ENCODE measurements at places on chromosomes 16 and 17. TPM values are rescaled to one million over a fixed set of nuclear protein-coding genes. Genes with fewer than 3 reads are reported as not detected.
A peak's percentile ranks its signal among the peaks of the same experiment; 100 is the strongest.

- DNase-seq: no peak
These were observed at the start of gene ARHGDIG for GRCh38 chr16:280552-280951. Gene ARHGDIG, plus strand, starts transcription at chr16:280591. Its CDS starts 90 bp downstream, at chr16:280681.

GRCh38 chr17:36939802-36940312, 2.6 kb downstream of the LHX1 start:
- DNase-seq: no peak

Gene TMEM106A
- 3.2 TPM for total RNA-seq

GRCh38 chr17:34125010-34125409, 130.1 kb upstream of the CCL2 start:
- DNase-seq: no peak

DNA sequence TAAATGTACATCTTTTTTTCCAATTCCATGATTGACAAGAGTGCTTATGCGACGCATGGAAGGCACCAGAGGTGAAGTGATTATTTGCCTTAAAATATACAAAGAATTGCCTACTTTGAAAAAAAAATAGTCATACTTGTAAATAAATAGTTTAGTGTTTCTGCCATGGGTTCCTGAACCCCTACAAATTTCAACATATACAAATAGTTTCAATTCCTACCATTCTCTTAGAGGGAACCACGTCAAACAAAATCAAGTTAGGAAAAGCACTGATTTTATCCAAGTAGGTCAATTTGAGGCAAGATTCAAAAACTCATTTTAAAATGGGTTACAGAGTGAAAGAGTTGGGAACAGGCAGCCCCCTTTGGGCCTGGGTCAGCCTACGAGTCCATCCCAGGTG, 11.7 kb downstream of the CMTM3 start:
- no peak for DNase-seq

- DNase-seq: no peak
These were observed 116.6 kb downstream of the SPECC1 start for GRCh38 chr17:20125724-20126123.

Gene MYH8
- not detected for total RNA-seq

GRCh38 chr17:17728550-17729251, 47.4 kb downstream of the RAI1 start:
- DNase-seq: no peak

DNA sequence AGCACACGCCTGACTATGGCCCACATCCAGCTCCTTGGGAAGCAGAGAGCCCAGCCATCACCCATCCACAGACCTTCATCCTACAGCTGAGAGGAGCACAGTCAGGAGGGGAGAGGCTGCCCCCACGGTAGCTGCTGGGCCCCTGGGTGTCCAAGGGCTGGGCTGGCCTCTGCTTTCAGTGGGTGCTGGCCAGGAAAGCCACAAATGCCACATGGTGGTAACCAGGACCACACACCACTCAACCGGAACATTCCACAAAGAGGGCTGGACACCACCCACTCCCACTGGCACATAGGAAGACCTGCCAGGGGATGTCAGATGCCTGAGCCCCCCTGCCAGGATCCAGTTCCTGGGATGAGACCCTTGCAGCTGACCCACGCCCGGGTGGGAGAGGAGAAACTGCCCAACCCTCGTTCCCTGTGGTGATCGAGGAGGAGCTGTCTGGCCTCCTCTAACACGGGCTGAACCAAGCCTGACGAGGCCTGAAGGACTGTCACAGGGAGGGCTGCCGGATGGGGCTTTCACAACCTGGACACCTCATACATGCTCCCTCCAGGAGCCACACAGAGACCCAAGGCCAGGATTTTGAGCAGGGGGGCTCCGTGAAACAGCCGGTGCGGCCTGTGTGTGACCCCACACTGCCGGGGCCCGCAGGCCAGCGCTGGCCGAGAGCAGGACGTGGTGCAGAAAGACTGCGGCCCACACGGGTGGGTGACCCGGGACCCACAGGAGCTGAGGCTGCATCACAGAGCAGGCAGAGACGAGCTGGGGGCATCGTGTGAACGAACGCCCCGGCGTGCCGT, 30.7 kb downstream of the PIEZO1 start:
- DNase-seq: no peak

DNA sequence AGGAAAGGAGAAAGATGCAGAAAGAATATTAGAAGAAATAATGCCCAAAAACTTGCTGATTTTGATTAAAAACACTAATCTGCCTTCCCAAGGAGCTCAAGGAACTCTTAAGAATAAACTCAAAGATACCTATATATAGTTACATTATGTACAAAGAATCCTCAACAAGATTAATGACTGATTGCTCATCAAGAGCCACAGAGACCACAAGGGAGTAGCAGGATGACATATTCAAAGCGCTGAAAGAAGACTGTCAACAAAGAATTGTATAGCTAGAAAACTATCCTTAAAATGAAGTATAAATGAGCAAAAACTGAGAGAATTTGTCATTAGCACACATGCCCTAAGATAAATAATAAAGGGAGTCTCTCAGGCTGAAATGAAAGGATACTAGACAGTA, 6.2 kb downstream of the LPCAT2 start:
- DNase-seq: no peak

- no peak for DNase-seq
These were observed 6.8 kb upstream of the WDR45B start for GRCh38 chr17:82655038-82655479.

DNA sequence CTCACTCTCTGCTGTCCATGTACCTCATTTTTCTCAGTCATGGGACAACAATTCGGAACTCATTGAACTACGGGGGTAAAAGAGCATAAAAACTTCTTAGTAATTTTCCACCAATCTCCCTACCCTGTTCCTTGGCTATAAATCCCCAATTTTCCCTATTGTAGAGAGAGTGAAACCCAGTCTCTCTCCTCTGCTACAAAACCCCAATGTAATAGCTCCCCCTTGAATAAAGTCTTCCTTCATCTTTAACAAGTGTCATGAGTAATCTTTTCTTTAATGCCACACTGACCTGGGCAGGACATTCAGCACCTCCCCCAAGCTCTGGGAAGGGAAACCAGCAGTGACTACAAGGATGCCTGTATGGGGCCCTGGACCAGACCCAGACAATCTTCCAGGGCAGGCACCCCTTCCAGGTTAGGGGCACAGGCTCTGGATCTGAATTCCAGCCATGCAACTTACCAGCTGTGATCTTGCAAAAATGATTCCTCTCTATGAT, 10.2 kb upstream of the EIF1 start:
- DNase-seq: no peak

DNA sequence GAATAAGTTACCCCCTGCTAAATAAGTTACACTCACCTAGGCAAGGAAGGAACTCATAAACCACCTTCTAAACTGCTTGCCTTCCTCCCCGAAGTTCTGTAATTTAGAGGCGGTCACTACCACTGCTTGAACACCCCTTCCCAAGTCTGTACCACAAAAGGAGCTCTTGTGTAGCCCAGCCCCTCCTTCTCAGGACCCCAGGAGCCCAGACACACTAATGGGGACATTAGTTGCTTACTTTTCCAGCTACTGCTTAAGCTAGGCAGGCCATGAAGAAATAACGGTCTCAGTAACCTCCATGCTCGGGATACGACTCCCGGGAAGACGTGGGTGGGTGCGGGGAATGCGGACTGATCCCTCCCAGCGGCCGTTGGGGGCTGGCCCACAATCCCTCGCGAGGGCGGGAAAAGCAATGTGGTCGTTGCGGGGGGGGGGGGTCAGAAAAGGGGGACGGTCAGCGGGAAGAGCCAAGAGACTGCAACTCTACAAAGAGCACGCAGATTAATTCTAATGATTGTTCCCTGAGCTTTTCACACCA, at the start of gene TEX14:
TEX14 (minus strand) TSS at position 345 of the 538 bp plus-strand sequence. CDS start 40,044 bp downstream, outside the sequence.
- peak; percentile 19 for DNase-seq

DNA sequence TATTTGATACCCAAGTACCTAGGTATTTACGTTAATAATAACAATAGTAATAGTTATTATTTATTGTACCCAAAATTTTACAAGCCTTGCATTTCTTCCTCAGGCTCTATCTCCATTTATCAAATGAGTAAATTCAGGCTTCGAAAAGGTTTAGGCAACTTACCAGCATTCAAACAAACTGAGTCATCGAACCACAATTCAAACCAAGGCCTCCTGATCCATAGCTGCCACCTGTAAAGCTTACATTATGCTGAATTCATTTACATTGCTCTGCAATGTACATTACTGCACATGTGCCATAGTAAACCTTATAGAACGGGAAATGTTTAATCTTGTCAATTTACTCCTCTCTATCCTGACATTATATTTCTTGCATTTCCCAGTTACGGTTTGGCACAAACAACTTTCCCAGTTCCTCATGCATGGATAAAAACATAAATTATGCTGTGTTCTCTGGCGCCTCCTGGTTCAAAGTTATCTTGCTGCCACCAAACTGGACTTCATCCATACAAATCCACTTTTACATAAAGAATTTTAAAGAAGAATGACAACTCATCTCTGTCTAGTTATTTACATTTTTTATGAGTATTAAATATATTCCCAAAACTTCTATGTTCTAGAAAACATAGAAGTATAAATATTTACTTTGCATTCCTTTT, 360.6 kb upstream of the SOX9 start:
- DNase-seq: no peak

DNA sequence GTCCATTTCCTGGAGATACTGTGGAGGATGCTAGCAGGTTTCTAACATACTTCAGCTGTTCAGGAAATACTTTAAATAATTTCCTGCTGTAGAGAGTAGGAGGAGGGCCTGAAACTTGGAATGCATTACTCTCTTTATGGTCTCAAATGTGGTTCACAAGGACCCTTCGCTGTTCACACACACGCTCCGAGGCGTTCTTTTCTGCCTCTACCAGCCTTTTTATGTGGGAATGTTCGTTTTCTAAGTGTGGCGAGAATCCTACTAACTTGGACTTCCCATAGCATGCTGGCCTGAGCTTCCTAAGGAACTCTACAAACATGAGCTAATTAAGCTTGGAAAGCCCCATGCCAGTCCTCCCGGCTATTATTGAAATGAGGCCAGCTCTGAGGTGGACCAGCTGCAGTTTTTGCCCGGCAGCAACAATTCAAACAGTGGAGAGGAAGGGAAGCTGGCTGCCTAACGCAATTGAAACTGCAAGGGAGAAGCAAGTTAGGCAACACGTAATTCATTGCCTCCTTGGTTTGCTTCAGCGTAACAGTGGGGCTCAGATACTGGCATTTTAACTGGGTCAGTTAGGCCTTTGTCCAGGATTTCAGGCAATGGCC, 18.9 kb downstream of the KPNA2 start:
- DNase-seq: peak; percentile 25

- no peak for DNase-seq
These were observed 11.8 kb downstream of the ADGRG1 start for GRCh38 chr16:57640185-57640584.

Gene FOXJ1
- total RNA-seq: not detected
